ENCODE measurements at places on chromosomes 5 and 9.

- no peak for DNase-seq
Measured at GRCh38 chr9:14542071-14542470, 151.2 kb downstream of the ZDHHC21 start.

DNA sequence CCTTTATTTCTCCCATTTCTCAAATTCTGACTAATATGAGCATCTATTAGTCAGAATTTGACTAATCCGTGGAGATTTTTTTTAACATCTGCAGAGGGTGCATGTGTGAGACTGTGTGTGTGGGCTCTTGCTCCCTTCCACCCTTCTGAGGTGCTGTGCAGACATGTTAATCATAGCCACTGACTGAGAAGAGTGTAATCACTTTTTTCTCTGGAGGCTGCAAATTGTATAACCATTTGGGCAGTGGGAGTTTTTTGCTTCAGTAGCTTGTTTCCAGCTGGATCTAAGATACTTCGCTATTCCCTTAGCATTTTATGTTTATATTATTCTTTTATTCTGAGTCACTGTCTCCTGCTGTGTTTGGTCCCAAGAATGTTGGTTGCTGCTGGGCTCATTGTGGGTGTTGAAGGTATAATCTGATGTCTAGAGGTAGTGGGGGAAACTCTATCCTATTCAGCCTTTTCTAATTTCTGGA lies 66.2 kb downstream of the ARHGEF28 start:
- no peak for DNase-seq

- no peak for DNase-seq
Measured at GRCh38 chr5:38745836-38746732, 99.7 kb upstream of the OSMR start.

- DNase-seq = no peak
Measured at GRCh38 chr5:91296674-91297143, 86.4 kb downstream of the ARRDC3 start.

DNA sequence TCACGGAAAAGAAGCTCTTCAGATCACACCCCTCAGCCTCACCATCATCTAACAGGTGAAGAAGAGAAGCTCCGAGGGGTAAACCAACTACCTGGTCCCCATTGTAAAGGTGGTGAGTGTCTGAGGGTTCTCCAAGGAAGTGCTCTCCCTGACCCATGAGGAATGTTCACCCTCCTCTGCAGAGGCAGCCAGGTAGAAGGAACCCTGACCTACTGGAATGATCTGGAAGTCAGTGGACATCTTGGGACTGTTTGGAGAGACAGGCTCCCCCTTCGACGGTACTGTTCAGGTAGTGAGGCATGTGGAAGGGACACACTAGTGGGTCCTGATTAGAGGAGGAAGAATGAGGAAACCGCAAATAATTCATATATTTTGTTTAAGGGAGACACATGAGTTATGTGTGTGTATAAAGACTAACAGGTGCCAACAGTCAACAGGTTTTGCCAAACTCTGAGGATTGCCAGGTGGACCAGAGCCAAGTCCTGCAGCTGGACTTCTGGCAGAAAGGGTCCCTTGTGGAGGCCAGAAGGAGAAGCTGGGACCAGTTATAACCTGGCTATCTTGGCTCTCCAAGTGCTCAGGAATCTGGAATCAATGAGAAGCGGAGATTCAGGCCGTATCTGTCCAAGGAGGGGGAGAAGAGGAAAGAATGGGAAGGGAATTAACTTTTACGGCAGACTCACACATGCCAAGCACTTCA lies 3.0 kb upstream of the ZBTB34 start:
- DNase-seq = no peak

- no peak for DNase-seq
Measured at GRCh38 chr9:95118596-95118995, 198.9 kb downstream of the FANCC start.

GRCh38 chr5:172806897-172807672 lies 27.0 kb upstream of the ERGIC1 start:
- peak; percentile 37 for DNase-seq

GRCh38 chr5:139019880-139020279 lies 144.7 kb upstream of the LRRTM2 start:
- DNase-seq = no peak

- peak; percentile 65 for DNase-seq
Measured at GRCh38 chr5:145981589-145982571, 45.5 kb downstream of the SH3RF2 start.

Data from Caco-2 (cell line).